CD4-positive, CD25-positive, alpha-beta regulatory T cell (primary cell): ENCODE measurements at places on chromosomes 7 and 10.

GRCh38 chr7:48734695-48735406, 189.5 kb upstream of the CDC14C start:
- no peaks in the 10 kb centered on the region for H3K4me1 ChIP-seq
- H3K36me3 ChIP-seq: no peaks in the 10 kb centered on the region
- H3K27me3 ChIP-seq: no peaks in the 10 kb centered on the region
- DNase-seq: no peak
- no peak overlapping the region for H3K4me3 ChIP-seq

DNA sequence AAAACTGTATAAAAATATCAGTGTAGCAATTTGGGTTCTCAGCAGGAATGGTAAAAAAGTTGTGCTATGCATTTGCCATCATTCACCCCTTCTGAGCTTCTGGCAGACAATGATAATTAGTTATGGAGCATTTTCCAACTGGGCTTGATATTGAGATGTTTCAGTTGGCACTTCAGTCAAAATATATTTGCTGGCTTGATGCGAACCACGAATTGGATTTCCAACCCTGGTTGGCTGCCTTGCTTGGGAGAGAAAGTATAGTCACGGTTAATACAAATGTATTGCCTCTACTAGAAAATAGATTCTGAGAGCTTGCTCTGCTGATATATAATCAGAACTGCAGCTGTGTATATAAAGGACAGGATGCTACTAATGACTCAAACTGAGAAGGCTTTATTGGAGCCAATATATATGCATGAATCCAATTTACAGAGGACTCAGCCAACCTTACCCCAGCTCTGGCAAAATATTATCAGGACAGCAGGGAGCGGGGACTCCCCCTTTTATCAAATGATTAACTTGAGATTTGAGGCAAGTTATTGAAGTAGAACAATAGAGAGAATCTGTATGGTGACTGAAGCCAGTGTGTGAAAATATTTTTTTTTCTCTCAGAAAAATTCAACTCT, 219.8 kb upstream of the SMIM30 start:
- no peak overlapping the region for H3K4me3 ChIP-seq
- no peaks in the 10 kb centered on the region for H3K36me3 ChIP-seq
- no peaks in the 10 kb centered on the region for H3K27me3 ChIP-seq
- no peak overlapping the region for H3K27ac ChIP-seq

DNA sequence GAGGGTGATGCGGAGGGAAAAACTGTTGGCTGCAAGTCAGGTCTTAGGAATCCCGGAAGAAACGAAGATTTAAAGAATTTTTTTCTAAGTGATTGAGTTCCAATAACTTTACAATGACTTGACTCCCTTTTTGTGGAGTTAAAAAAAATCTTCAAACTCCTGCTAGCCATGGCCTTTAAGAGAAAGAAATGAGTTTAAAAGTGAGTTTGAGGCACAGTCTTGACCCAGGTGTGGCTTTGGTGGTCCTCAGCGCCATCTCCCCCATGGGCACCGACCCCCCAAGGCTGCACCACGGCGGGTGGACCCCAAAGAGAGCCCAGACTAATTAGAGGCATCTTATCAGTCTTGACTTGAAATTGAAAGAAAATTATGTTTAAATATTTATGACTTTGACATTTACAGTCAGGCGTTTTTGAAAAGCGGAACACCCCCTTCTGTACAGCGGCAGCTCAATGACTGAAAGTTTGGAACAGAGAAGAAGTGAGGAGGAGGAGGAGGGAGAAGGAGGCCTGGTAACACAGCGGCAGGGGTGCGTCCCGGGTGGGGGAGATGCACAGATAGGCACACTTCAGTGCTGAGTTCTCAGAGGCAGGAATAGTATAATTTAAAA, 349.6 kb downstream of the DNAJB6 start:
- H3K36me3 ChIP-seq: no peaks in the 10 kb centered on the region
- no peak for DNase-seq
- no peak overlapping the region for H3K27ac ChIP-seq
- peaks cover 35% of the 10 kb centered on the region for H3K27me3 ChIP-seq
- H3K4me1 ChIP-seq: peaks cover 30% of the 10 kb centered on the region

DNA sequence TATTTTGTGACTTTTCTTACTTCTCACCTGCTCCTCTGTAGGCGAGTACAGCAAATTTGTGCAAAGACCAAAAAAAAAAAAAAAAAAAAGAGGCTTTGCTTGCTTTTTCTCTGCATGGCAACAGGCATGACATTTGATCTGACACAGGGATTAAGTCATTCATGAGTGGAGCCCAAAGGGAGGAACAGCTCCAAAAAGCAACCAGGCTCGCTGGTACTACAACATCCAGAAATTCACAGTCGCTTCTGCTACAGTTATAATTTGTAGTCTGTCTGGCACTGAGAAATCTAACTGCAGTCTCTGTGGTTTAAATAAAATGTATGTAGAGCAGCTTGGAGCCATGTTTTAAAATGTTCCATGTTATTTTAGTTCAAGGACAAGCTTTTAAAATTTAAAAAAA, 31.7 kb downstream of the MKX start:
- peaks cover 8% of the 10 kb centered on the region for H3K27me3 ChIP-seq
- no peaks in the 10 kb centered on the region for H3K36me3 ChIP-seq
- H3K27ac ChIP-seq: no peak overlapping the region

GRCh38 chr10:77428691-77429395, 208.8 kb downstream of the KCNMA1 start:
- H3K27me3 ChIP-seq: no peaks in the 10 kb centered on the region
- no peak overlapping the region for H3K27ac ChIP-seq
- H3K4me3 ChIP-seq: no peak overlapping the region

GRCh38 chr10:70815504-70816219, at the start of gene SGPL1:
TSS of gene SGPL1 (plus strand) at chr10:70815948. CDS start at chr10:70816854, 906 bp downstream.
- H3K4me1 ChIP-seq: peaks cover 15% of the 10 kb centered on the region
- peak within 1 kb of the TSS; percentile 79 for H3K4me3 ChIP-seq
- H3K27ac ChIP-seq: peak within 1 kb of the TSS; percentile 55
- no peaks in the 10 kb centered on the region for H3K27me3 ChIP-seq
- no peaks in the 10 kb centered on the region for H3K36me3 ChIP-seq
- DNase-seq: peak; percentile 74

- H3K4me1 ChIP-seq: peaks cover 47% of the 10 kb centered on the region
- peak overlapping the region; percentile 98 for H3K27ac ChIP-seq
- H3K36me3 ChIP-seq: peaks cover 22% of the 10 kb centered on the region
- peak; percentile 53 for DNase-seq
These were observed 681 bp upstream of the SPOCK2 start for GRCh38 chr10:72088889-72089575.

- DNase-seq: no peak
- H3K4me1 ChIP-seq: no peaks in the 10 kb centered on the region
- no peaks in the 10 kb centered on the region for H3K27me3 ChIP-seq
- H3K36me3 ChIP-seq: no peaks in the 10 kb centered on the region
These were observed 182.2 kb downstream of the ZNF438 start for GRCh38 chr10:30849231-30850035.

DNA sequence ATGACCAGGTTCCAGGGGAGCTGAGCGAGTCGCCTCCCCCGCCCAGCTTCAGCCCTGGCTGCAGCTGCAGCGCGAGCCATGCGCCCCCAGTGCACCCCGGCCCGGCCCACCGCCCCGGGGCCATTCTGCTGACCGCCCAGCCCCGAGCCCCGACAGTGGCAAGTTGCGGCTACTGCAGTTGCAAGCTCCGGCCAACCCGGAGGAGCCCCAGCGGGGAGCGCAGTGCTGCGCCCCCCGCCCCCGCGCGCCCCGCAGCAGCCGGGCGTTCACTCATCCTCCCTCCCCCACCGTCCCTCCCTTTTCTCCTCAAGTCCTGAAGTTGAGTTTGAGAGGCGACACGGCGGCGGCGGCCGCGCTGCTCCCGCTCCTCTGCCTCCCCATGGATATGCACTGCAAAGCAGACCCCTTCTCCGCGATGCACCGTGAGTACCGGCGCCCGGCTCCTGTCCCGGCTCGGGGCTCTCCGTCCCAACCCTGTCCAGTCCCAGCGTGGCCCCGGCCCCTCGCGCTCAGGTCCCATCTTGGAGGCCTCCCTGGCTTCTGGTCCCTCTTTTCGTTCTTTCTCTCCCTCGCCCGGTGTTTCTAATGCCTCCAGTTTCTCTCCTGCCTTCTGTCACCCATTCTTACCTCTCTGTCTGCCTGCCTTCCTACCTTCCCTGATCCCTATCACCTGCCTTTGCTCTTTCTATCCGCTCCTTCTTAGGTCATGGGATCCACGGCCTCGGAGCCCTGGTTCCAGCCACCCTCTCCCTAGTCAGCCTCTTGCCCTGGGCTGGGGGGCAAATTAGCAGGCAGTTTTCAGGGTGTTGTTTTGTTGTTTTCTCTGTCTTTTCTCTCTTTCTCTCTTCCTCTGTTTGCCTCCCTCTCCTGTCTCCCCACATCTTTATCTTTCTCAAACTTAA, 751 bp downstream of the PAX2 start:
- H3K27ac ChIP-seq: no peak overlapping the region
- H3K4me1 ChIP-seq: peaks cover 36% of the 10 kb centered on the region
- DNase-seq: no peak
- no peaks in the 10 kb centered on the region for H3K36me3 ChIP-seq

DNA sequence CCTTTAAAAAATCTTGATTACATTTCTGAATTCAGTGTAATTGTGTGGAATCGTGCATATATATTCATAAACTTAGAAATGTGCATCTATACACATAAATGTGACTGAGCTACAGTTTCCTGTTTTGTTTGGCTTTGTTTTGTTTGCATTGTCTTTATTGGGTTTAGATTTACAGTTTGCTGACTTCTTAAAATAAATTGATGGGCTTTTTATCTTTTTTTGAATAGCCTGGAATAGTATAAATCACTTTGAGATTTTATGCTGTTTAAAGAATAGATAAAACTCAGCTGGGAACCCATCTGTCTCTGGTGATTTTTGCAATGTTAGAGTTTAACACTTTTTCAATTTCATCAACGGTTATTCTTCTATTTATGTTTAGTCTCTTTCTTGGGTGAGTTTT, 21.2 kb upstream of the BRAF start:
- no peaks in the 10 kb centered on the region for H3K36me3 ChIP-seq
- no peak for DNase-seq
- H3K4me1 ChIP-seq: no peaks in the 10 kb centered on the region
- H3K27ac ChIP-seq: no peak overlapping the region

DNA sequence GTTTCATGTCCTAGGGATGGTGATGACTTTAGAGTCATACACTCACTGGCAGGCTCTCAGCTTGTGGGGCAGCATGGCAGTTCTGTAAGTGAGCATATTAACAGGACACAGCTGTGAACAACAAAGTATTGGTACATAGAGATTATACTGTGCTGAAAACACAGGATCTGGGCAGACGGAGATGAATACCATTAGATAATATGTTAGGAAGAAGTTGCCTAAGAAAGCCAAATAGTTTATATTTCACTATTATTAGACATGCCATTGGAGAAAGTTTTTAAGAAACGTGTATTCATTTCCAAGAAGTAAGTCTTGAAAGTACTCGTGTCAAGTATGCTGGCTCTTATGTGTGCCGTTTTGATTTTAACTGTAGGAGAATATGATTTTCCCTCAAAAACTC, 274.5 kb downstream of the INHBA start:
- DNase-seq: no peak
- H3K4me1 ChIP-seq: no peaks in the 10 kb centered on the region
- H3K36me3 ChIP-seq: no peaks in the 10 kb centered on the region
- no peak overlapping the region for H3K4me3 ChIP-seq
- no peaks in the 10 kb centered on the region for H3K27me3 ChIP-seq
- no peak overlapping the region for H3K27ac ChIP-seq
